Germinal center (tissue), 1 donor: ENCODE measurements at places on chromosomes 7 and 10.

DNA sequence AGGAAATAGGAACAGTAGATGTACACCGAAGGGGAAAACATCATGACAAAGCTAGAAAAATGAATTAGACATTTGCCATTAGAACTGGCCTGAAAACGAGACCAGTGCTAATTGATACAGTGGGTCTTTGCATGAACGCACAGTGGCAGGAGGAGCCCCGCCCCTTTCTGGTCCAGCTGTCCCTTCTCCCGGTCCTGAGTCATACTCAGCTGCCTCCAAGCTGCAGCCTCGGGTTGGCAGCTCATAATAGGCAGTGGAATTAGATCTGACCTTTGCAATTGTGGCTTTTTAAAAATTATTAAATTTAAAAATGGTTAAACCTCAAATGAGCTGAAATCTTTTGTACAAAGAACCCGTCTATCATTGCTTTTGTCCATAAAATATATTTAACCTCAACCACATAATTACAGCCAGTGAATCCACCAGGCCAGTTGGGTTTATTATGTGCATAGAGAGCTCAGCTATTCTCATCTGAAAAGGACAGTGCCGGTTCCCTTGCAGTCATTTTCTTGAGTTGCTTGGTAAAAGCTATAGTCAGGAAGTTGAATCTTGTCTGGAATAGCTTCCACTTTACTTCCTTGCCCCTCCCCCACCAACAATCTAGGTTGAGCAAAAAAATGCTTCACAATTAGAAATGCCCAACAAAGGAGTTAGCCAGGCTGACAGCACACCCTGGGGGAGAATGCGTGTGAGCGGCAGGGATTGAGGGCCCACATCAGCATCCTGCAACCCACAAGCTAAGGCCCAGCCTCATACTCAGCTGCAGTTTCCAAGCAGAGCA lies 147.1 kb downstream of the BUB3 start:
- DNase-seq = no peak

DNA sequence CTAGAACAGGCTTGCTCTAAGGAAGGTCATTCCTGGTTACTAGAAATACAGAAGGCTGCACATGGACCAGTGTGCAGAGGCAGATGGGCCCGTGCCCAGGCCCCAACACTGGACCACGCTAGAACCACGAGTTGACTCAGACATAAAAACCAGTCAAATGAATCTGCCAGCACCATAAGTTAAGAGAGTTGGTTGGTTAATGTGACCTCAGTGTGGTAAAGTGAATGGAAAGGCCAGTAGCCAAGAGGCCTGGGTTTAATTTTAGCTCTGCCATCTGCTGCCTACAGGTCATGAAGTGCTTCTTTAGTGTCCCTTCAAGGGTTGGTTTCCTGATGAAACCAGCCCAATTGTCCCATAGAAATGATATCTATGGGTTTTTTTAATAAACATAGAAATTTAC lies 329.6 kb upstream of the NRP1 start:
- no peak for DNase-seq

- DNase-seq = no peak
Measured at GRCh38 chr10:99784016-99784726, 1.7 kb downstream of the ABCC2 start.

GRCh38 chr10:12727832-12728215 lies 273.7 kb downstream of the CCDC3 start:
- no peak for DNase-seq

GRCh38 chr10:15550950-15551349 lies 168.8 kb downstream of the ITGA8 start:
- no peak for DNase-seq

GRCh38 chr7:157389951-157390730 lies 53.3 kb downstream of the DNAJB6 start:
- DNase-seq = no peak

GRCh38 chr10:122021379-122021778 lies 32.4 kb downstream of the TACC2 start:
- no peak for DNase-seq

- no peak for DNase-seq
Measured at GRCh38 chr7:105021352-105021751, 7.3 kb downstream of the KMT2E start.

DNA sequence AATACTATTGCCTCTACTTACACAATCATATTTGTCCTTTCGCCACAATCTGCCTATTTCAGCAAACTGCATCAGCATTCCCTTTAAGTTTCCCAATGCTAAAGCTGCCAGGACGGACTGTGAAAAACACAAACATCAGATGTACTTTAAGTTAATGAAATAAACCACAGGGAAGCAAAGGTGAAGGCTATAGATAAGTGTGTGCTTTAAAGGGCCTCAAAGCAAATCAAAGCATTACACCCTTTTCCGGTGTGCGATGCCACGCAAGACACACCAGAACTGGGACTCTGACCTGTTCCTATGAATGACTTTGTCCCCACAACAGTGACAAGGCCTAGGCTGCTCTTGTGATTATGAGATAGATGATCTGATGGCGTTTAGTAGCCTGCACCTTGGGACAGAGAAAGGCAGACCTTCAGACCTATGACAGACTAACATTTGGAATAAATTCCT lies 23.4 kb downstream of the SLC26A3 start:
- no peak for DNase-seq

GRCh38 chr10:132133449-132134240 lies 53.1 kb upstream of the DPYSL4 start:
- no peak for DNase-seq

GRCh38 chr7:30684351-30684750 lies 2.1 kb upstream of the CRHR2 start:
- DNase-seq = no peak

- DNase-seq = no peak
Measured at GRCh38 chr7:101017064-101017777, 2.7 kb upstream of the MUC17 start.

GRCh38 chr7:21939136-21939857 lies 6.4 kb downstream of the CDCA7L start:
- DNase-seq = no peak

GRCh38 chr7:8125680-8126444 lies 136.1 kb downstream of the ICA1 start:
- peak; percentile 65 for DNase-seq

- no peak for DNase-seq
Measured at GRCh38 chr7:132251327-132251659, 325.0 kb downstream of the PLXNA4 start.

GRCh38 chr7:149771720-149772240 lies 1.6 kb downstream of the ZNF467 start:
- peak; percentile 91 for DNase-seq

- no peak for DNase-seq
Measured at GRCh38 chr10:88455831-88456230, 127.3 kb downstream of the RNLS start.

GRCh38 chr7:140018125-140019043 lies 44.4 kb downstream of the PARP12 start:
- no peak for DNase-seq

DNA sequence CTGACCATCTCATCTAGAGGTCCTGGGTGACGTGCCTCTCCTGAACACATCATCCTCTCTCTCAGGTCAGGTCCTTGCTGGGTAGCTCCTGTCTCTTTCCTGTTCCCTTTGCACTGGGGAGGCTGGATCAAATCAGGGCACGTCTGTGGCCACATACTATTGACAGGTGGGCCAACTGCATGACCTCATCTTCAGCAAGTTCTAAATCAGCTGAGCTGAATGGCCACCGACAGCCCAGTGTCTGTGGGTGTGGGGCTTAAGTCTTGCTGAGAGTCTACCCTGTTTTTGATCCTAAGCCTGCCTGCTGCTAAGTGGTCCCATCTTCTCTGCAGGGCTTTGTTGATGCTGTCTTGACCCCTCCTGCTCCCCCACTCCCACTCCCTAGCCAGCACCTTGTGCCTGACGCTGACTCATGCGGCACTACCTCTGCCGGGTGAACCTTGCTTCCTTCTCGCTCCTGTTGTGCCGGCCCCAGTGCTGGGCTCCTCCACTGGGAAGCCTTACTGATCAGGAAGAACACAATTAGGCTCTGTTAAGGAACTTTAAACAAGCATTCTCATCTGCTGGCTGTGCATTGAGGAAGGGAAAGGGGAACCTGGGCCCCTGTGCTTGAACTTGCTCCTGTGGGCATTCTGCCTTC lies 440.4 kb downstream of the PLXNA4 start:
- no peak for DNase-seq

DNA sequence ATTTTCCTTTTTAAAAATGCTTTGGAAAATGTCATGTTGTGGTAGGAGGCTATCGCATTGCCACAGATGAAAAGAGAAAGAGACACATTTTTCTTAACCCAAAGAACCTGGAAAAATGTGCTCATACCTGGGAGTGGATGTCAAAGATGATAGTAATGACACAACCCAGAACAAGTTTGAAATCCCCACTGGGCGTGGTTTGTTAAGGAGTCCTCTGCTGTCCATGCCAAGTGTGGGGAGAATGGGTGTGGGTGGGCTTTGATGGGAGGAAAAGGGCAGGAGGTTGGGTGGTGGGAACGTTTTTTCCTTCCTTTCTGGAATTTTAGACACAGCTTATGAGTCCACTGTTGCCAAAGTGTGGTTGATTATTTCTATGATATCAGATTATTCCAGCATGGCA lies 10.9 kb downstream of the OPTN start:
- no peak for DNase-seq

DNA sequence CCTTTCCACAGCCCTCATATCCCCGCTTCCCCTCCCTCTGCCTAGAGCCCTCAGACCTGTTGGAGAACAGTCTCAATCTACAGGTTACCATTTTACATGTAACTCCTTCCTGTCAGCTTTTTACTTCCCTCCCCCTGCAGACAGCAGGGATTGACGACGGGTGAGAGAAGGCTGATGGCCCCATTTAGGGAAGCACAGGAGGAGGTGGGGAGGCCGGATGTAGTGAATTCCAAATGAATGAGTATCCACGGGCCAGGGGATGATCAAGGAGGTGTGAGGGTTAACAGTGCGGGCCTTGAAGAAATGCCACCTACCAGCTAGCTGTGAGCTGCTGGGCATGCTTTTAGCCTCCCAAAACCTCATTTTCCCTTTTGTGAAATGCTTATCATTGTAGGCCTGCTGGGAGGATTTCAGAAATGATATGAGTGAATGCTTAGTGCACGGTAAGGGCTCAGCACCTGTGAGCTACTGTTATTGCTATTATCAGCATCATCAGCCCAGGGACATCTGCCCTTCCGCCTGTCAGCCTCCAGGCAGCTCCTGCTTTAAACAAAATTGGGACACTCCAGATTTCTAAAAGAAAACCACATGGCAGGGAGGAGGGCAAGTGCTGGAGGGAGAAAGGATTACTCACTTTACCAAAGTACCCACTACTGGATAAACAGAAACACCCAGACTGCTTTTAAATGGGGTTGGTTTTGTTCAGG lies 6.5 kb upstream of the NANOS1 start:
- DNase-seq = no peak

DNA sequence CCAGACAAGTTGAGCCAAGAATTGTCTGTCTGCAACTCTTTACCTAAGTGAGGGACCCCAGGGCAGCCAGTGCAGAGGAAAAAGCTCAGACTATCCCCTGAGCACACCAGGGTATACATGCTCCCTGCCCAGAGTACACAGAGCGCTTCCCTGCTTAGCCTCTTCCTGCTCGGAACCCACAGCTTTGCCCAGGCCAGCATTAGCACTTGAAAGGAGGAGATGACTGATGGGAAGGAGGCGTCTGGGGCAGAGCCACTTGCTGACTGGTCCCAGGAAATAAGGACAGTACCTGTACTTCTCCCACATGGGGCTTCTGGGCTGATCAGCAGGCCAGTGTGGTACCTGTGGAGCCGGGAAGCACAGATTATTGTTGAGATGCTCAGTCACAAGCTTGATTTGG lies 48.4 kb upstream of the TRIM8 start:
- DNase-seq = no peak

DNA sequence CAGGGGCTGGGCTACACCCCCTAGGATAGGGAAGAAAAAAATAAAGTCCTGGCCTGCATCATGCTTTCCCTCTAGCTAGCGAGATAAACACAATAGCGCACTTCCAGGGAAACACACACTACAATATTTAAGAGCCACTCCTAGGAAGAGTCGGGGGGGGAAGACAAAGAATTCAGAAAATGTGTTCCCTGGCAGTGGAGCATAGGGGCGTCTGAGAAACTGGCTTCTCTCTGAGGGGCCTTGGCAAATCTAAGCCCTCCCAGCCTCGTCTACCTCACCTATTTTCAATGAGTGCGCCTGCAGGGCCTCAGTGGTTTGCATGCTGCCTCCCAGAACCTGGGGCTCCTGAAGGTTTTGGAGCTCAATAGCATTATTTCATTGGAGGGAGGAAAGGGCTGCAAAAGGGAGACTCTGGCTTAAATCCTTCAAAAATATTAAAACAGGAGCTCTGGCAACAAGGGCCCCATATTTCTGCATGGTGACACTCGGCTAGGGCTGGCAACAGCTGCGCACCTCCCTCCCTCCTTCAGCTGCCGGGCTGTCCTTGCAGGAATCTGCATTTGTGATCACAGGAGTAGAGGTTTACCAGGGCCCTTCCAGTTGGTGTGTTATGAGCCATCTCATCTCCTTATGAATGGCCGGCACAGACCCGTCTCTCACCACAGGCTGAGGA lies 10.8 kb downstream of the ANXA11 start:
- no peak for DNase-seq

- no peak for DNase-seq
Measured at GRCh38 chr7:39198556-39198955, 220.8 kb downstream of the POU6F2 start.

- no peak for DNase-seq
Measured at GRCh38 chr7:50785346-50785745, 2.6 kb upstream of the GRB10 start.

DNA sequence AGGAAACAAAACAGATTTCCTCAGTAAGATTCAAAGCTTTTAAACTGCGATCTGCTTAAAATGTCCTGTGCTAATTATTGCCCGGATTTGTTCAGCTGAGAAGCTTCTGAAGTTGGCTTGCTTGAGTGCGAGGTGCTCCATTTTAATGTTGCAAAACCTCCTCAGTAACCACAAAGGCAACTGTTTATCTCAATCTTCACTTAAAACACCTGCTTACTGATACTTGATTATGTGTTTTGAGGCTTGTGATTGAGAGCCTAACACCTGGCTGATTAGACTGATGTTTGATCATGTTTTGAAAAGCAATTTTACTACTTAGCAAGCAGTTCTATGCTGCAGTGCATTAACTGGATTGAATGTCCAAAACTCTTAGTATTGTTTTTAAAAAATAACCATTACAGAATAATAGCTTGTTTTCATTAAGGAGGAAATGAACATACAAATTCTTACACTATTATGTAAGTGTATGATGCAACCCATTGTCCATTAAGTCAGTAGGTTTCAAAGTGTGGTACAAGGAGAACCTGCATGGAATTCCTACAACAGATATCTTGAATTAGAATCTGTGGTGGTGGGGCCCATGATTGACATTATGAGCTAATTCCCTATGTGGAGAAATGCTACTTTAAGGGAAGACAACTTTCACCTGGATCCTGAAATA lies 96.9 kb upstream of the FAM180A start:
- DNase-seq = no peak

DNA sequence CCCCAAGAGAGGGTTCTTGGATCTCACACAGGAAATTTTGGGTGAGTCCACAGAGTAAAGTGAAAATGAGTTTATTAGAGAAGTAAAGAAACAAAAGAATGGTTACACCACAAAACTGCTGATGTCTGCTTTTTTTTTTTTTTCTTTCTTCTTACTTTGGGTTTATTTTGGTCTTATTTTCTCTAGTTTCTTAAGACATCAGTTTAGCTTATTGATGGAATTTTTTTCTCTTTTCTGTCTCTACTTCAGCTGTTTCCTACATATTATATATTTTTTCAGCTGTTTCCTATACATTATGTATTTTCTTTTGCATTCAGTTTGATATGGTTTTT lies 166.4 kb downstream of the CCSER2 start:
- no peak for DNase-seq
